CD4-positive, alpha-beta T cell treated with Interleukin-4 for 1 hour (primary cell): ENCODE measurements at places on chromosomes 2 and 18.

DNA sequence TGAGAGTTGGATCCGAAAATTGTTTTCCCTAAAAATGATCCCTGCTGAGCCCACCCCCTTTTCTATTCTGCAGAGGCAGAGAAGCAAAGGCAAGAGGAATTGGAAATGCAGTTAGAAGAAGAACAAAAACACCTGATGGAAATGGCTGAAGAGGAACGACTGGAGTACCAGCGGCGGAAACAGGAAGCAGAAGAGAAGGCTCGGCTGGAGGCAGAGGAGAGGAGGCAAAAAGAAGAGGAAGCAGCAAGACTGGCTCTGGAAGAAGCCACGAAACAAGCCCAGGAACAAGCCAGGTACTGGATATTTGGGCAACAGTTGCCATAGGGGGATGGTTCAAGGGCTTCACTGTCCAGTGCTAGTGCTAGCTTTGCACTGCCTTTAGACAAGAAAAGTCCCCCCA is 41.7 kb downstream of the SUMO1 start:
- DNase-seq, result no peak

GRCh38 chr2:128745946-128746345 is 427.3 kb upstream of the HS6ST1 start:
- no peak for DNase-seq

- no peak for DNase-seq
These were observed 330.2 kb upstream of the NRP2 start for GRCh38 chr2:205352094-205352493.

DNA sequence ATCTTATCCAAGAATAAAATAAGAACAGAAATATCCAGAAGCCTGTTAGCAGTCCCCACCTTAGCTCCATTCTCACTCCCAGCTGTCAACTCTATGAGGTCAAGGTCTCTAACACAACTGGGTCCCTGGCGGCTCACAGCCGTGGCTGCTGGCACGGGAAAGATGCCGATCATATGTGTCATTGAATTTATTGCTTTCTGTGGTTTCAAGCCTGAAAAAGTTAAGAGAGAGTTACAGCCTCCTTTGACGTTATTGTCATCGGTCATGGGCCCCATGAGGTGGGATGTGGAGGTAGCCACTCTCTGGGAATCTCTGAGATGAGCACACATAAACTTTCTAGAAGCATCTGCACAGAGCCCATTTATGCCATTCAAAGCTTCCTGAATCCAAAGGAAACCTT is 28.7 kb upstream of the CABLES1 start:
- DNase-seq, result no peak

DNA sequence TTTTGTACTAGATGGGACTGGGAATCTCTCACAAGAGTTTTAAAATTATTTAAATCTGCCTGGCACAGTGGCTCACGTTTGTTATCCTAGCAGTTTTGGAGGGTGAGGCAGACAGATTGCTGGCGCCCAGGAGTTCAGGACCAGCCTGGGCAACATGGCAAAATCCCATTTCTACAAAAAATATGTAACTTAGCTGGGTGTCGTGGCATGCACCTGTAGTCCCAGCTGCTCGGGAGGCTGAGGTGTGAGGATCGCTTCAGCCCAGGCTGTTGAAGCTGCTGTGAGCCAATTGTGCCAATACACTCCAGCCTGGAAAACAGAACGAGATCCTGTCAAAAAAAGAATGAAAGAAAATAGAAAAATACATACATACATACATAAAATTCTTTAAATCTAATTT is 685.7 kb upstream of the PIK3C3 start:
- DNase-seq, result no peak

DNA sequence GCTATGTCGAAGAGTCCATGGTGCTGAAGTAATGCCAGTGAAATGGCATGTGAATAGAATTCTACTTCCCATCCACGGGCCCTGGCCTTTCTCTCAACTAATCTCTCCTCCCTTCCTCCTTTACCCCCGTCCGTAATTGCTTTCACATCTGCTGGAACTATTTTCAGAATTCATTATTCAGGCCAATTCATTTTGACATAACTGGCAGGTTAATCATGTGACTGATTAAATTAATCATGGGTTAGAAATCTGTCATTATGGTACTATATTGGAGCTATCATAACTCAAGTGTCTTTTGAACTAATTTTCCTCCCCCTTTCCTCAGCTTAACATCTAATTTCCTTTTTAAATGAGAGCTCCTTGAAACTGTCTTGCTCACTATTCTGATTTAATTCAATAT is 66.9 kb downstream of the ZDBF2 start:
- DNase-seq, result no peak

- peak; percentile 72 for DNase-seq
These were observed 66.6 kb downstream of the ADNP2 start for GRCh38 chr18:80175451-80176204.

GRCh38 chr2:178057179-178057680 is 15.3 kb downstream of the PDE11A start:
- no peak for DNase-seq

GRCh38 chr2:218993345-218994315 is at the start of gene CRYBA2:
Gene CRYBA2, minus strand, starts transcription at chr2:218993422. Its CDS starts 246 bp downstream, at chr2:218993176.
- DNase-seq, result no peak

DNA sequence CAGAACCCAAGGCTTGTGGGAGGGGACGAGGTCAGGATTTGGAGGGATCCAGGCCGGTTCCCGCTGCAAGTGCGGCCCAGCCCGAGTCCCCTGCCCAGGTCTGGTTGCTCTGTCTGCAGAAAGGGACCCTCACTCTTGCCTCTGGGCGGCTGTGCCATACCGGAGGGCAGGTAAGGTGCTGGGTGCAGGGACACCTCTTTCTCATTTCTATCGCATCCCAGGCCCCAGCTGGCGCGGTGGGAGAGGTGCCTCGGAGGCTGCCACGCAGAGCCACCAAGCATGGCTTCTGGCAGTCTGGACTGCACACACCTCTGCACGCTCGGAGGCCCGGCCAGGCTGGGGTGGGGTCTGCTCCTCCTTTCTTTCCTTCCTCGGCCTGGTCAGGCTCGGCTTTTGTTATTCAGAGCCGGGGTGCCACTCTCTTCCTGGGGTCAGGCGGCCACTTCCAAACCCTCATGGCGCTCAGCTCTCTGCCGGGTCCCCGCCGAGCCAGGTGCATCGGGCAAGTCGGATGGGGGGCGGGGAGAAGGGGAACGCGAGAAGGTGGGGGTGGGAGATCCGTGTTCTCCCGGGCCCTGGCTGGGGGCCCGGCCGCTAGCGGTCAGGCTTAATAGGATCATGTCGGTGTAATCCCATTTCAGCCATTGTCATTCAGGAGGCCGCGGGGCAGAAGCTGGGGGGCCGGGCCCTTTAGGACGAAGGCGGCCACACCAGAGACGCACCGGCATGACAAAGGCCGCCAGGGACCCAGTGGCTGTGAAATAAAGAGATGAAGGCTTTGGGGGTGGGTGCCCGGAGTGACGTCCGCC is 9.0 kb downstream of the GBX2 start:
- no peak for DNase-seq
